Germinal center (tissue), 1 donor: ENCODE measurements at places on chromosomes 5 and 9.

DNA sequence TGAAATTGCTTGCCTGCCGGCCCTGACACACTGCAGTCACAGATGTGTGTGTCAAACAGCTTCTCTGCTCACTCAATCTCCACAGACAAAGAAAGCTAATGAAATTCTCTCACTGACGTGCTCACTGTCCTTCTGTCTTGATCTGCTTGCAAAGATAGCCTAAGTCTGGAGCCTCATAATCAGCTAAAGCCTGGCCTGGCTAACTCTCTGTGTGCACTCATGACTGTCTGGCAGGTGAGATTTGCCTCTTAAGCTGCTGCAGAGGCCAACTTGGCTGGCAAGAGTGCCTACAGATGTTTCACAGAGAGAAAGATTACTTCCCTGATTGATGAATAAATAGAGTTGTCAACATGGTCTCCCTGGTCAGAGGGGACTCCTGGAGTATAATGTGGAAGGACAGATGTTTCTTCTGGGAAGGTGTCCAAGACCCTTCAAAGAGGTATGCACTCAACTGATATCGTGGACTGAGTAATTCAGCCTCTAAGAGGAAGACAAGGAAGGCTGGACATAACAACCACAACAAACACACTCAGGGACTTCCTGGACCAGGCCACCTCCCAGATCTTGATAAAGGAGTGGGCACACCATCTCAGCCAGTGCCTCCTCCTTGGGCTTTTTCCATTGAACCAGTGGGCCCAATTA lies 362.0 kb downstream of the SPOCK1 start:
- DNase-seq: no peak

DNA sequence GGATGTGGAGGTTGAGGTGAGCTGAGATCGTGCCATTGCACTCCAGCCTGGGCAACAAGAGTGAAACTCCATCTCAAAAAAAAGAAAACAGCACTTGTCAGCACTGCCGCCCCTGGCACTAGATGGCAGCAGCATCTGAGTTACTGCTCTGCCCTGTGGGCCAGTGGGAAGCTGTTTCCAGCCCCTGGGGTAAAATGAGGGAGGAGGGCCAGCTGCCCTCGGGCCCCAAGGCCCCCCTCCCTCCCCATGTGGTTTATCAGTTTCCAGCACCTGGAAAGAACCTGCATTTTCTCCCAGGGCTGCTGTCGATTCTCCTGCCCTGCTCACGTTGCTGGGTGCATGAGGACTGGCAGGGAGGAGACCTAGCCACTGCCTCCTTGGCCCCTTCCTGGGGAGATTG lies 13.2 kb upstream of the CEL start:
- peak; percentile 41 for DNase-seq

DNA sequence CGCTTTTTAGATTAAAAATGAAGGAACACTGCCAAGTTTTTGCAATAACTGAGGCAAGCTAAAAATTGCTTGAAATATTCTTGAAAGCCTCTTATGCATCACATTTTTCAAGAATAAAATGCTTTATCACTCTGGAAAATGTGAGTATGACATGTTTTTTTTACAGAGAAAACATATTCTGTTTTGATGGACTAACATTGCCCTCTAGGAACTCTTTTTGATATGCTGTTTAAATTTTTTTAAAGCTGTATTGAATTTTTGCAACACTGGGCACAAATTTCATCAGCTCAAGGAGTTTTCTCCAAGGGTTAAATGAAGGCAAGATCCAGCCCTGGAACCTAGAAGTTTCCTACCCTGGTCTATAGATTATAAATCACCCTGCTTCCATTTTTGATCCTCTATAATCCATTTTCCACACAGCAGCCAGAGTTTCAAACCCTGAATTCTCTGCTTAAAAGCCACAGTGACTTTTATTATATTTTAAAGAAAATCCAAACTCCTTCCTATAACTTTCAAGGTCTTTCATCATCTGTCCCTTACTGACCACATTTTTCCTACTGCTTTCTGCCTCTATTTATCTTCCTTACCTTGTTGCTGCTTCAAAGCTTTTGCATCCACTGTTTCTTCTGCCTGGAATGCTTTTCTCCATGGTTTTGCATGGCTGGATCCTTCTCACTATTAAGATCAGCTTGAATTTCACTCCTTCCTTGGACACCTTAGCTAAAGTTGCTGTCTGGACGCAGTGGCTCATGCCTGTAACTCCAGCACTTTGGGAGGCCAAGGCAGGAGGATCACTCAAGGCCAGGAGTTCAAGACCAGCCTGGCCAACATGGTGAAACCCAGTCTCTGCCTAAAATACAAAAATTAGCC lies 60.9 kb downstream of the IL31RA start:
- DNase-seq: no peak

- DNase-seq: no peak
These were observed 549.1 kb upstream of the CCNG1 start for GRCh38 chr5:162888268-162888667.

DNA sequence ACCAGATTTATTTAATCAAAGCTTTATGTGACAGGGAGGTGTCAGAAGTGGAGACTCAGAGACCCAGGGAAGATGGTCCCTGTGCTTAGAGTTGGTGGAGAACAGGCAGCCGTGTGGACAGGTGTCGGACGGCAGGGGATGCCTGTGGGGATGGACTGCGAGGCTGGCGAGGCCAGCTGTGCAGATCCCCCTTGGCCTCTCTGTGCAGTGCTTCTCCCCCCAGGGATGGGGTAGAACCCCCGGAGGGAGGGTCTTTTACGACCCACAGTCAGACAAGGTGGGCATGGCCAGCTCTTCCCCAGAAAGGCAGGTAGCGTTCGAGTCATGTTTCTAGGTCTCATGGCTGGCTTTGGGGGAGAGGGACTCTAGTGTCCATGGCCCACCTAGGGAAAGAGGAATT lies 4.7 kb upstream of the SLC2A6 start:
- DNase-seq: no peak

DNA sequence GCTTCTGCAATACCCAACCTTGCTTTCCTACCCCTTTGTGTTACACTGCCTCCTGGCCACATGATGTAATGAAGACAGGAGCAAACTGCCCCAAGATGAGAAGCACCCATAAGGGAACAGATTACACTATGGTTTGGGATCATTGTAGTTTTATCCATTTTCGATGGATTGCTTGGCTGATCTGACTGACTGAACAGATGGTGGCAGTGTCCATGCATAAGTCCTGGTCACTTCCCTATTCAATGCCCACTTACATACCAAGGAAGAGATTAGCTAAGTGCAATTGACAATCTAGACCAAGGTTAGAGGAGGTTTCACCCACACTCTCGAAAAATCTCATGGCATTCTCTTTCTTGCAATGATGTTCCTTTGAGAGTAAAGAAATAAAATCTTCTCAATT lies 319.9 kb downstream of the RAB3C start:
- no peak for DNase-seq

DNA sequence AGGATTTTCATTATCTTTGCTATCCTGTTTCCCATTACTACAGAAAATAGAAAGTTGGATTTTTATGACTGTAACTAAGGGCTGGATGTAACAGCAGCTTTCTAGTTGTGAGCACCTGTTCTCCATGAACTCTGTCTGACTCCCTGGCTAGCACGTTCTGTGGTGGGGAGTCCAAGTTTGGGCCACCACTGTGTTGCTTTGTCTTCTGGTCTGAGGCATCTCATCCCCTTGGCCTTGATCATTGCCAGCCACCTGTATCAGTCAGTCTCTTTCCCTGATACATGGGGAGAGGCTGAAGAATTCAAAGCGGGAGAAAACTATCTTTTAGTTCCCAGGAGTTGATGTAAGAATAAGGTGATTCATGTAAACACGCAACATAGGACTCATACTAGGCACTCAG lies 33.4 kb downstream of the WDR70 start:
- DNase-seq: no peak

- no peak for DNase-seq
These were observed 152.9 kb upstream of the PITX1 start for GRCh38 chr5:135186662-135187522.

- no peak for DNase-seq
These were observed 87.5 kb downstream of the ANXA2R start for GRCh38 chr5:42952578-42952974.

DNA sequence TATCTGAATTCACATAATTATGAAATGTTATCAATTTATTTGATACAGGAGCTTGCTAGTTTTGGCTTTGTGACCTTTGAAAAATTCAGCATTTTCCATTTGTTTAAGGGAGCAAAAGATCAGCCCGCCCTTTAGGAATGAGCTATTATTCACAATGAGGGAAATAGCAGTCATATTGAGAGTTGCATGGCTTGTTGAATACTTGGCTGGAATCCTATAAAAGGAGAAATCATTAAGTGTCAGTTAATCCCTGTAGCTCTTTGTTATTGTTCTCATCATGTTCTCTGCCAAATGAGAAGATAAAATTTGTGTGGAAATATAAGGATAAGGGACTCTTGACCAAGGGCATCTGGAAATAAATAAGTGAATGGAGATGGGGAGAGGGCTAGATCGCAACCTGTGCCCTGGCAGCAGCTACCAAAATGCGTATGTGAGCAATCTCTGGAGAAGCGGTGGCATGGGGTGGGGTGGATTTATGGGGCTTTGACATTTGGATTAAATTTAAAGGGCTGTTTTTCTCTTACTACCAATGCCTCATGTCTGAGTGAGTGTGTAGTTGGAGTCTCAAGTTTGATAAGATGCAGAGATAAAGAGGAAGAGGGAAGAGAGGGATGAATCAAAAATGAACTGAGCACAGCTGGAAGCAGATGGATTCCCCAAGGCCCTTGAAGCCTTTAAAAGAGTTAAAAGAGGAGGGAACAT lies 237.6 kb downstream of the NNT start:
- no peak for DNase-seq

GRCh38 chr9:88585426-88585825 lies 50.4 kb downstream of the NXNL2 start:
- no peak for DNase-seq

DNA sequence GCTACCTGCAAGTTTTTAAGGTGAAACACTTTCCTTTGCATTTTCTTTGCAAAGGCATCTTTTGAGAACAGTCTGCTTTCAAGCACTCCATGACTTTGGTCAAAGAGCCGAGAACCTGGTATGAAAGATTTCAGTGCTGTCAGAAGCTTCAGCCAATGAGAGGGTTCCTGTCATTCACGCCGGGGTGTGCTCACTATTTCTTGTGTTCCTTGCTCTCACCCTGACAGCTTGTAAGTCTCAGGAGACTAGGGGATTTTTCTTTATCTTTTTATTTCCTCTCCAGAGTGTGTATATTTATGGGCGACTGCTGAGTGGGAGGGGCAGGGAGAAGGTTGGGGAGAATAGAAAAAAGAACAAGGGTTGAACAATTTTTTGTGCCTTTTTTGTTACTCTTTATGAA lies 334.0 kb downstream of the PSAT1 start:
- DNase-seq: no peak

GRCh38 chr5:59351076-59351794 lies 542.3 kb downstream of the PDE4D start:
- DNase-seq: no peak

DNA sequence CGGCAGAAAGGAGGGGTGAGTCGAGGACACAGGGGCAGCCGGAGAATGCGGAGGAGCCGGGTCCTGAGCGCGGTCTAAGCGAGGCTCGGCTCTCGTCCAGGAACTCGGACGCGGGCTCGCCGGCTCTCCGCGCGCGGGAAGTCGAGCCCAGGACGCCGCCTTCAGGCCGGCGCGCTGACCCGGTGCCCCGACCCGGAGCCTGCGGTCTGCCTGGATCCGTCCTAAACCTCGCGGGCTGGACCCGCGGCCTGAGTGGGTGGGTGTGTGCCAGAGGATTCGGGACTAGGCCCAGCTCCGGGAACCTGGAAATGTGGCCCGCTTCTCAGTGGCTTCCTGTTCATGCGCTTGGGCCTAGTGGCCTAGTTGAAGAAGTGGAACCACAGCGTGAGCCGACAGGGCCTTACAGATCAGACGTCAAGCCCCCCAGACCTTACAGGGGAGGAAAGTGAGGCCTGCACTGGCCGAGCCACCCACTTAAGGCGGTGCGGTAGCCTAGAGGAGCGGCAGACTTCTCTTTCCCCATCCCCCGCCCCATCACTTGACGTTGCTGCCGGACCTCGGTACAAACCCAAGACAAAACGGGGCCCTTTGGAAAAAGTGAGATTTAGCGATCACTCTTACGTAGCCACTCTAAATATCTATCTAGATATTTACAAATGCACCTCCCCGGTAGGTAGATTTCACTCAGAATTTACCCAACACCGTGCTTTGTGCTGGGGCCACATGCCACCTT lies 1.2 kb downstream of the CDKN2B-AS1 start:
- no peak for DNase-seq

DNA sequence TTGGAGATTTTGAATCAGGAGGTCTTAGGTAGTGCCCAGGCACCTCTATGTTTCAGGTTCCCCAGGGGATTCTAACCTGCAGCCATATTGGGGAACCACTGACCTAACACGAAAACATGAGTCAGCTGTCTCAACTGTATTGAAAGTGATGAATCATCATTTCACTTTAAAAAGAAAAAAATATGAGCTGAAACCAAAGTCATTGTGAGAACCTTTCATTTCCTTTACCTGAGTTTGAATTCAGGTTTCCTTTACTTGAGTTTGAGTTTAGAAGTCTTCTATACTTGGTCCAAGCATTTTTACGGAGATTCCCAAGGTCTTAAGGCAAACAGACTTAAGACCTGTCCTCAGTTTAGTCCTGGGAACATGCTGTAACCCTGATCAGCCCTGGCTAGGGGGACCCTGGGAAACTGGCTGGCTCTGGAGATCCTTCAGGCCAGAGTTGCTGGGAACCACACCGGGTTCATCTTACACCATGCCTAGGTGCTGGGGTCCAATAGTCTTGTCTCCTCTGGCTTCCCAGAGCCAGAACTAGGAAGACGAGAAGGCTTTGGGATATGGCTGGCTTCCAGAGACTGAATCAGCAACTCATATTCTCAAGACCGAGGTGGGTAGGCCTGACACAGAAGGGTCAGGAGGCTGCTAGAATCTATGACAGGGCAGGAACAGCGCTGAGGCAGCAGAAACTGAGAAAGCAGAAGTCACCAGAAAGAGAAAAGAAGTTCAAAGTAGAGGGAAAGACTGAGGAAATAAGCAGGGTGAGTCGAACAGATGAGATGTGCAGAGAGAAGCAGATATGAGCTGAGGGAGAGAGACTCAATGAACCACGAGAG lies 16.4 kb upstream of the PDCD1LG2 start:
- DNase-seq: no peak

- no peak for DNase-seq
These were observed 91.4 kb downstream of the TMEM167A start for GRCh38 chr5:82985763-82986162.

DNA sequence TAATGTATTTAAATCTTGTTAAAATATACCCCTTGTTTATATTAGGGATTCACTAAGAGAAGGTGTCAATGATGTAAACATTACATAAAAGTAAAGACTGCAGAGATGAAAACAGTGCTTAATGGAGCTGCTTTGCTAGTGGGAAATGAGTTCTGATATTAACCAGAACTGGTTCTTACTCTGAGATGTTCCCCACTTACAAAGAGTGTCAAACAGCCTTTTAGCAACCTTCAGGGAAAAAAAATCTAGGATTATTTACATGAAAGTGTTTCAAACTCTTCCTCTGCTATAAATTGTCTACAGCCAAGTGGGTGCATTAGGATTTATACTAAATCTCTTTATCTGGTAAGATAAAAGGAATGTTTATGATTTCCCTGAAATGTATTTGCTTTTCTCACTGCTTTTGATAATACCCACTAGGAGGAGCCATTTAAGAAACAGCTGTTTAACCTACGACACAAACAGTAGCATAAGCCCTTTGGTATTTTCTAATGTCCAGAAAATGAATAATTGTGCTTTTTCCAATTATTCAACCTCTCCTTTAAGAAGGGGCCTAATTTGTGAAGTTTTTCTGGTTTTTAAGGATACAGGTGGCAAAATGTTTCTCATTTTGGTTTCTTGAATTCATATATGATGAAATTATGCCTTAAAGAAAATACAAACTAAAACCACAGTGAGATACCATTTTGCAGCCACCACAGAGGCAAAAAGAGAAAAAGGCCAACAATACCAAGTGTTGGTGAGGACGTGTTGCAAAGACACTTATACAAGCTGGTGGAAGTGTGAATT lies 186.3 kb downstream of the TLE4 start:
- no peak for DNase-seq
